GM12864 (cell line): ENCODE measurements at places on chromosomes 2 and 18.

GRCh38 chr2:666441-666840 lies 10.8 kb downstream of the TMEM18 start:
- DNase-seq: no peak

DNA sequence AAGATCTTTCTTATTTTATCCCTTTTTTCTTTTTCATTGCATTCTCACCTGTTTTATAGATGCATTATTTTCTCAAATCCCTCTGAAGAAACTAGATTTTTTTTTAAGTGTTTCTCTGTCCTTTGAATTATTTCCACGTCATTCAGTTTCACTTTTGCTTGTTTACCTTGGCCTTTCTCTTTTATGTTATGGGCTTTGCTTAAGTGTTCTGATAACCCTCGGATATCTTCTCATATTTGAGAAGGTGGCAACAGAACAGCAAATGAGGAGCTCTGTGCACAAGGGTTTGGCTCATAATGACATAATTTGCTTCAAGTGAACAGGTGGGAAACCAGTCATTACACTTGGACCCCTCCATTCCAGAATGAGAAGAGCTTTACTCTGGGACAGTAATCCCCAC lies 111.9 kb downstream of the C1D start:
- DNase-seq: no peak

DNA sequence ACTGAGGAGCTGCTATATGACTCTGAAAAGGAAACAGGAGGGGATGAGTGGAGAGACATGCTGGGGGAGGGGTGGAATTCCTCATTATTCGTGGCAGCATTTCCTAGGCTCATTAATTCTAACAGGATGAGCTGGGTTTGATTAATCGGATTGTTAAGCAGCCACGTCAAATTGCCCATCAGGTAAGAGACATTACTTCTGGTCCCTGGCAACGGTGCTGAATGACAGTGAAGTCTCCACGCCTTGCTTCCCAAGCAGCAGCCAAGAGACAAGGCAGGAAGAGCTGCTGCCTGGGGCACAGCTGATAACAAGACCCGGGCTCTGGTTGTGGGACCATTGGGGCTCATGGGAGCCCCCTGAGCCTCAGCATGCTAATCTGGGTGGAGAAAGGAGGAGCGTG lies 86.6 kb downstream of the MARCHF4 start:
- no peak for DNase-seq

DNA sequence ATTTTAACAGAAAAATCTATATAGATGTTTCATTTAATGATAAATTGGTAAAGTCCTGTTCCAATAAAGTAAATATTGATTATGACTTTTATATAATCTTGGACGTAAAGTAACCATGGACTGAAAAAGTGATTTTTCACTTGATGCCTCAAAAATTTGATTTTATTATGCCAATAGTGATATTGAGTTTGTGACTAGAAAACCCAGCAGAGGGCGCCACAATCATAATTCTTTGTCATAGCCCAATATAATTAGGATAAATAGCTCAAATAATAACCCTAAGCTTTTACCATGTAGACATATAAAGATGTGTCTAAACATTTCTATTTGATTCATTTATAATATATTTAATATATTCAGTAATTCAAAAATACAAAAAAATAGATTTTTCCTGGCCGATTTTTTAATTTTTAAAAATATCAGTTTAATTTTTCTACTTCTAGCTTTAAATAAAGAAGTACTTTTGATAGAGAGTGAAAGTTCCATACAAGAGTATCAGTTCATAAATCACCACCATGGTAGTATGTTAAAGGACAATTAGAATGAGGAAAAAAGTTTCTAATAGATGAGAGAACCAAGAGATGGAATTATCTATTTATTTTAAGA lies 30.7 kb downstream of the CAMKMT start:
- no peak for DNase-seq

GRCh38 chr2:147441182-147441581 lies 403.6 kb upstream of the ACVR2A start:
- DNase-seq: no peak

DNA sequence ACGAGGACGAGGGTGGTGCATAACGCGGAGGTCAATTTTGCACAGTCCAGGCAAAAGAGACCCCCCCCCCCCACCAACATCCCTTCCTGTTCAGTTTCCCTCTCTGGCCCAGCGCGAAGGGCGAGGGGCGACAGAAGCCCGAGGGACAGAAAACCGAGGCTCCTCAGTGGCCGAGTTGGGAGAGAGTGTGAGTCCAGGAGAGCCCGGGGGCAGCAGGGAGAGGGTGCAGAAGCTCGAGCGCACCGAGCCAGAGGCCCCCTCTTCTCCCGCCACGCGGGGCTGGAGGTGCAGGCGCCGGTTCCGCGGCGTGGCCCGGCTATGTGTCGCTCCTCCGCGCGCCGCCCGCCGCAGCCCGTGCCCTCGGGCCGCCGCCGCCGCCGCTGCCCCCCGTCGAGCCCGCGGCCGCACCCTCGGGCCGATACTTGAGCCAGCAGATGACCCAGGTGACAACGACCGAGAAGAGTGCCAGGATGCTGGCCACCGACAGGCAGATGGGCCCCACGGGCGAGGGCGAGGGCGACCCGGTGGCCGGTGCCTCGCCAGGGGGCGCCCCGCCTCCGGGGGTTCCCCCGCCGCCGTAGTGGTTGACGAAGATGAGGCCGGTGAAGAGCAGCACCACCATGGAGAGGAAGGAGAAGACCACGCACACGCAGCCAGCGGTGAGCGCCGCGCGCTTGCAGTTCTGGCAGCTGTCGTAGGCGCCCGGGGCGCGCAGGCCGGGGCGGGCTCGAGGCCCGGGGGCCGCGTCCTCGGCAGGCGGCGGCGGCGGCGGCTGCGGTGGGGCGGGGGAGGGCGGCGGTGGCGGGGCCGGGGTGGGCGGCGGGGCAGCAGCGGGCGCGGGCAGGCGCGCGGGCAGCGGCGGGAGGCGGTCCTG lies 20.2 kb upstream of the PAX3 start:
- DNase-seq: peak; percentile 33
